MCF 10A (cell line): ENCODE measurements at places on chromosomes 2 and 18. TPM values are rescaled to one million over a fixed set of nuclear protein-coding genes. Genes with fewer than 3 reads are reported as not detected.

GRCh38 chr2:218722419-218722818 is 11.8 kb downstream of the TTLL4 start:
- no peak for DNase-seq

DNA sequence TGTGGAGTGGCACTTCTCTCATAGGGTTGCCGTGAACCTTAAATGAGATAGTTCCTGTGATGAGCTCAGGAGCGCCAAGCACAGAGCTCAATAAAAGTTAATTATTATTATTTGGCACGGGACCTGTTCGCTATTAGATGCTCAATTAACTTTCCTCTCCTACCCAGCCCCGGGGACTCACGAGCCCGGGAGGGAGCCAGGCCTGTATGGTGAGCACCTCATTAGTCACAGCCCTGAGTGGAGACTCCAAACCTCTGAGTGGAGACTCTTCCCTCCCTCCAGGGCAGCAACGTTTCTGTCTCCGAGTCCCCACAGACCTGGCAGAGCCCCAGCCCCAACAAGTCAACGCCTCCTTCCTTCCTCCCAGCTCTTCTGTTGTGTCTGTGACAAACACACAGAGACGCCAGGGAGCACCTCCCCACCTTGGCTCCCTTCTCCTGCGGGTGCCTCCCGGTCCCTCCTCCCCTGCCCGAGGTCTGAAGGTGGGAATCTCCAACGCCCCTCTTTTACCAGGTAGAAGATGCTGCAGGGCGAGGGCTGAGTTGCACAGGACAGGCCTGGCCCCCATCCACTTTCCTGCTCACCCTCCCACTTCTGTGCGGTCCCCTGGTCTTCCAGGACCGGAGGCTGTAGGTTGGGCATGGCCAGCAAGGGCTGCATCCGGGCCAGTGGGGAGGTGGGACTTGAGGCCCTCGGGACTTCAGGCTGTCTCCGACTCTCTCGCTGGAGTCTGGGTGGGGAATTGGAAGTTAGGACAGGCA is 52.7 kb upstream of the ODC1 start:
- peak; percentile 54 for DNase-seq

DNA sequence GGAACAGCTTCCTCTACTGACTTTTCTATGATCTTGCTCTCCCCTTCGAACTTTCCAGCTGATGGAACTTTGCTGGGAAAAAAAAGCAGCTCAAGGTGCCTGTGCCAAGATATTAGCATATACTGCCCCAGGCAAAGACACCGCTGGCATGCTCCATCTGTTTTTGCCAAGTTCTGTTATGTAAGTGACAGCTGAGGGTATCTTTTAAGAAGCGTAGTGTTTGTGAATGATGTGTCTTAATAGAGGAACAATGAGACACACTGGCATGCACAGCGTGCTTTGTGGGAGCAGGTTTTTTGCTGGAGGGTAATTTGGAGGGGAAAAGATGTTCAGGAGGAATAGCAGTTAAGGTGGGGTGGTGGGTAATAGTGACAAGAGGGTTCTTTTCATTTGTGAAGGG is 47.8 kb downstream of the SLC4A3 start:
- DNase-seq = peak; percentile 71

DNA sequence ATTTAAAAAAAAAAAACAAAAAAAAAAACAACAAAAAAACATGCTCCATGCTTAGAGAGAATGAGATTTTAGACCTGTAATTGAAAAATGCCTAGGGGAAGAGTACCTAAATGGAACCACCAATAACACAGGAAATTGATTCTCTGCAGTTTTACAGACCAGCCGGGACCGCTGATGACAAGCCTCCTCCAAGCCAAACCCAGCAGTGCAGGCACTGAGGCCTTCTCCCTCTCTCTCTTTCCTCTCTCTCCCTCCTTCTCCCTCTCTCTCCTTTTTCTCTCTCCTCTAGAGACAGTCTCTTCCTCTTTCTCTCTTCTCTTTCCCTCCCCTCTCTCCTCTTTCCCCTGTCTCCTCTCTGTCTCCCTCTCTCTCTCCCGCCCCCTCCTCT is 228.8 kb upstream of the COPS8 start:
- no peak for DNase-seq

DNA sequence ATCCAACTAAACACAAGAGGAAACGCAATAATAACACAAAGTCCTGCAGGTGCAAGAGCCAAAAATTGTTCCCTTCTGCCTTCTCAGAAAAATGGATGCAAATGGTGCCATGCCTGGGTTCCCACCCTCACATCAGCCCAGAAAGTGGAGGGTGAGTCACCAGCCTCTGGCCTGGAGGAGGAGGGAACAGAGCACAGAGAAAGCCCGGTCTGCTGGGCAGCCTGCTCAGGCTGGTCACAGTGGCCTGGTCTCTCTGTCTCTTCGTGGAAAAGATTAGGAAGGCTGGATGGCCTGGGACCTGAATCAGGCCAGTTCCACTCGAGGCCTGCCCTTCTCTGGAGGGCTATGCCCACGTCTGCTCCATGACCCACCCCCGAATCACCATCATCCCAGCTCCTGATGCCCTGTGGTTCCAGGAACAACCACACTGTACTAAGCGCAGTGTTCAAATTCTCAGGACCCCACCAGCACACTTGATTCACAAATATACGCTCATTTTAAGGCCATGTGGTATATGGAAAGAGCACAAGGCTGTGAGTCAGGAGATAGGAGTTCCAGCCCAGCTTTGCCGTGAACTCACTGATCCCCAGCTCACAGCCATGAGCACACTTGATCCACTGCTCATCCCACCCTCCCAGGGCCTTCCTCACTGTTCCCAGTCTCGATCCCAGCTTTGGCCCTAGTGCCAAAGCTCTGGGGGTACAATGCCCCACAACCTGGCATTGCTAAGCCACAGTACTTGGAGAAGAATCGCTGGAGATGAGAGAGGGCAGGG is 82.1 kb downstream of the ZBTB7C start:
- DNase-seq = peak; percentile 65

The GRHL1 gene
- 0.96 and 2.0 TPM in 2 replicates for total RNA-seq

- no peak for DNase-seq
Measured at GRCh38 chr18:41939326-41939725, 15.7 kb upstream of the PIK3C3 start.

DNA sequence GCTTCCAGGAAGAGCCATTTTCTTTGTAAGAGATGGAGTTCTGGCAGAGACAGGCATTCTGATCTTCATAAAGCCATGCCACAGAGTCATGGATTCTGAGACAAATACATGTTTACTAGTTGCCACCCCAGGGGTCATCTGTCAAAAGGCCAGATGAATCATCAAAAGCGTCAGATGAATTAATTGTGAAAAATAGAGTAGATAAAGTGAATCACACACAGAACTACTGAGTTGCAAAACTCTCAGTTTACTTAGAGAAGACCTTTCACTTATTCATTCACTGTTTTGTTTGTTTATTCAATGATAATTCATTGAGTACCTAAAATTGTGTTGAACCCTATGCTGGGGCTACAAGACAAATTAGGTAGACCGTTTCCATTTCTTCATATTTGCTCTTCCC is 157.7 kb upstream of the SERPINE2 start:
- DNase-seq = peak; percentile 67

The TMEM200C gene
- total RNA-seq = not detected in 2 replicates
